ENCODE measurements at places on chromosomes 3 and 15.
A peak's percentile ranks its signal among the peaks of the same experiment; 100 is the strongest.

DNA sequence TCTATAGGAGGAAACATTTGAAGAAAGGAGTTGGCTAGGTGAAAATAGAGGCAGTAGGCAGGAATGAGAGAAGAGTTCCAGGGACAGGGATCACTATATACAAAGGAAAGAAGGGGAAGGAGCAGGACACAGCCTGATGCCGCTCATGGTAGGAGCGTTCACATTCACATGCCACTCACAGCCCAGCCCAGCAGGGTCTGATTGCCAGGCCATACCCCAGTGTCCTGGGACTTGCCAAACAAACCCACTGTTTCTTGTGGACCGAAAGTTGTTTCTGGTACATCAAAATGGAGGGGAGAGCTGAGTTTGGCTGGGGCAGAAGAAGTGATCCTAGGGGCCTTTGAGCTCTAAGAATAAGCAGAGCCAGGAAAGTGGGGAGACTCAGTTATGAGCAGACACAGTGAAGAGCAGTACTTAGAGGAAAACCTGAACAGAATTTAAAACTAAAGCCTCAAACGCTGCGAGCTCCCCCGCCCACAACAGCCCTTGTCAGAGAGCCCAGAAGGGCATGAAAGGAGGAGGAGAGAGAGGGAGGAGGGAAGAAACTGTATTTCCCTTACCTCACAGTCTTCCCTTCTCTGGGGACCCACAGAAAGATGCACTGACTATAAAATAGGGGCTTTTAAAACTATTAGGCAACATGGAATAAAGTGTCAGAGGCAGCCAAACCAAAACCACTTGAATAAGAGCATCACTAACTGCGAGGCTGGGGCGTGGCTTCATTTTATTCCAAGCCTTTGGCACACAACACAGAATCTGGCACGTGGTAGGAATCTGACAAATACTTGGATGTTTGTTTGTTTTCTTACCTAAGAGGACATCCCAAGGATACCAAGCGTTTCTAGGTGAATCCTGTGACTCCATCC lies 129.0 kb downstream of the RPL22L1 start:
- no peaks in the 10 kb centered on the region for H3K36me3 ChIP-seq
- no peak overlapping the region for H3K4me3 ChIP-seq
- no peak for DNase-seq
- H3K27me3 ChIP-seq: peaks cover 10% of the 10 kb centered on the region

- no peak for DNase-seq
- peaks cover 5% of the 10 kb centered on the region for H3K4me1 ChIP-seq
- peaks cover 28% of the 10 kb centered on the region for H3K36me3 ChIP-seq
- no peak overlapping the region for H3K4me3 ChIP-seq
- no peaks in the 10 kb centered on the region for H3K27me3 ChIP-seq
Observed at GRCh38 chr3:182904164-182904563, 76.2 kb downstream of the DCUN1D1 start.

DNA sequence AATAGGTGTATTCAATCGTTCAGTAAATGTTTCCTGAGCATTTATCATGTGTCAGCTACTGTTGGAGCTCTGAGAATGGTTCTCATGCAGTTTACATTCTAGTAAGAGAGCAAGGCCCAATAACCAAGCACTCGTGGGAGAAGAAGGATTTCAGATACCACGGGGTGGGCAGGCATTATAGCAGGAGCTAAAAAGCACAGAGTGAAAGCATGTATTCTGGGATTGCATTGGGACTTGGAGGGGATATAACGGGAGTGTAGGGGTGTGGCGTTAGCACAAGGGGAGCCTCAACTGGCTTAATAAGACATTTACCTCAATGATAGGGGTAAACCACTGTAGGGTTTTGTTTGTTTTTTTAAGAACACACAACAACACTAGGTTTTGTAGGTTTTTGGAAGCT lies 1.6 kb upstream of the SIAH2 start:
- H3K27me3 ChIP-seq: no peaks in the 10 kb centered on the region
- H3K4me3 ChIP-seq: peak overlapping the region; percentile 92
- no peak for DNase-seq
- H3K27ac ChIP-seq: peak overlapping the region; percentile 100
- H3K36me3 ChIP-seq: peaks cover 19% of the 10 kb centered on the region
- H3K4me1 ChIP-seq: peaks cover 37% of the 10 kb centered on the region

DNA sequence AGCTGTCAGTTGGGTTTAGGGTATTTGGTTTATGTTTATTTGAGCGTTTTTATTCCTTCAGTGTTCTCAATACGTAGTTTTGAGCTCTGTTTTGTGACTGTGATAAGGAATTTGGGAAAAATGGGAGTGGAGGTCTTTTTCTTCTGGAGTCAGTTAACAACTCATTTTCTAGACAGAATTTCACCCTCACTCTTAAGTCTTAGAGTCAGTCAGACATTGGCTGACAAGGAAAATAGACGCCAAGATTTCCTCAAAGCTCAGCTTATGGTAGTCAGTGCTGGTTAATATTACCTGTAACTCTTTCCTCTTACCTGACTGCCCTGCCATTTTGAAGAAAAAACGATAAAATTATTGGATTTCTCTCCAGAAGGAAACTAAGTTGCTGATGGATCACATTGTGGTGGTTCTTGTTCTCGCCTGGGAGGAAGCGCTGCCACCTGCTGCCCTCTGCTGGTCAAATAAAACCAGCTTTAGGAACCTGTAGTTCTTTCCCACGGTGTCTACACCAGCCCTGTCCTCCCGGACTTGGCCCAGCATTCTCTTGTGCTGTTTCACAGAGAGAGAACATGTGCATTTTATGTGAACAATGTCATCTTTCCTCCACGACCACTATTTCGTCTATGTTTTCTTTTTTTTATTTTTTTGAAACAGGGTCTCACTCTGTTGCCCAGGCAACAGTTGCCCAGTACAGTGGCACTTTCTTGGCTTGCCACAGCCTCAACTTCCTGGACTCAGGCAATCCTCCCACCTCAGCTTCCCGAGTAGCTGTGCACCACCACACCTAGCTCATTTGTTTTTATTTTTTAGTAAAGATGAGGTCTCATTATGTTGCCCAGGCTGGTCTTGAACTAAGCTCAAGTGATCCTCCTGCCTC lies 41.4 kb upstream of the UMPS start:
- H3K27me3 ChIP-seq: peaks cover 22% of the 10 kb centered on the region
- DNase-seq: peak; percentile 79
- peaks cover 4% of the 10 kb centered on the region for H3K4me1 ChIP-seq
- H3K27ac ChIP-seq: no peak overlapping the region
- H3K4me3 ChIP-seq: no peak overlapping the region

GRCh38 chr15:29132735-29133181 lies 136.9 kb downstream of the NSMCE3 start:
- no peak overlapping the region for H3K27ac ChIP-seq
- no peaks in the 10 kb centered on the region for H3K36me3 ChIP-seq
- H3K4me3 ChIP-seq: no peak overlapping the region
- no peaks in the 10 kb centered on the region for H3K27me3 ChIP-seq
- no peaks in the 10 kb centered on the region for H3K4me1 ChIP-seq

DNA sequence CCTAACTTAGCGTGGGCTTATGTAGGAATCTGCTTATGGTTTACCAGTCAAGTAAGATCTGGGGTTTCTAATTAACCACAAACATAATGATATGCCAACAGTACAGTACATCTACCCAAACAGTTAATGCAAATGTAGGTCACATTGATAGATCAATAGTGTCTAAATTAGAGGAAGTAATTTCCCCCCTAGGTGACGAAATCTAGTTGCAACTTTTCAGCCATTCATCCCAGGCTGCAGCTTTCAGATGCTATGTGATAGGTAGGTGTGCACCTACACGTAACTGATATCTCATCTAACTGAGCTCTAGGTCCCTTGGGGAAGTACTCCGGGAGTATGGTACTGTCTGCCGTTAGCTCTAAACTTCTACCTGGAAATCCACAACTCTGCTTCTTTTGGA lies 57.2 kb downstream of the CRTC3 start:
- peaks cover 53% of the 10 kb centered on the region for H3K4me1 ChIP-seq
- no peak overlapping the region for H3K27ac ChIP-seq
- H3K4me3 ChIP-seq: no peak overlapping the region

- H3K27ac ChIP-seq: no peak overlapping the region
- no peak overlapping the region for H3K4me3 ChIP-seq
- H3K27me3 ChIP-seq: peaks cover 48% of the 10 kb centered on the region
Observed at GRCh38 chr3:150984066-150984465, 11.5 kb upstream of the CLRN1 start.

DNA sequence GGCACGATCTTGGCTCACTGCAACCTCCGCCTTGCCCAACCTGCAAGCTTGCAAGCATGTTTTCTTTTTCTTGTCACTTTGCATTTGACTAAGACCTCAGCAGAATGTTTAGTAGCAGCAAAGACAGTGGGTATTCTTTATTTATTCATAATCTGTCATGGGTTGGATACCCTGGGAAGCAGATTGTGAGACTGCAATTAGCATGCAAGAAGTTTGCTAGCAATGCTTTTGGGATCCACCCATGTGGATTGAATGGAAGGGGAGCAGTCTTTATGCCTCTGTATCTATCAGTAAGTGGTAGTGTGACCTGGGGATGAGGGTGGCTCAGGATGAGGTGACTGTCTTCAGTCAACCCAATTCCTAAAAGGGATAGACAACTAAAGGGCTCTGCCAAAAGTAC lies 166.7 kb downstream of the RAP2B start:
- H3K27ac ChIP-seq: no peak overlapping the region
- H3K36me3 ChIP-seq: no peaks in the 10 kb centered on the region
- DNase-seq: no peak
- H3K4me3 ChIP-seq: no peak overlapping the region
- no peaks in the 10 kb centered on the region for H3K27me3 ChIP-seq
- peaks cover 2% of the 10 kb centered on the region for H3K4me1 ChIP-seq

- H3K4me1 ChIP-seq: peaks cover 44% of the 10 kb centered on the region
- H3K27ac ChIP-seq: peak overlapping the region; percentile 97
- H3K36me3 ChIP-seq: peaks cover 4% of the 10 kb centered on the region
- DNase-seq: no peak
- peaks cover 18% of the 10 kb centered on the region for H3K27me3 ChIP-seq
Observed at GRCh38 chr15:62059108-62059815, 985 bp downstream of the VPS13C start.

- no peak for DNase-seq
- peak overlapping the region; percentile 21 for H3K27ac ChIP-seq
- peaks cover 16% of the 10 kb centered on the region for H3K36me3 ChIP-seq
- H3K27me3 ChIP-seq: no peaks in the 10 kb centered on the region
- no peak overlapping the region for H3K4me3 ChIP-seq
Observed at GRCh38 chr15:40092979-40093869, 15.5 kb downstream of the BMF start.

GRCh38 chr3:10387881-10388609 lies 67.1 kb upstream of the SEC13 start:
- no peaks in the 10 kb centered on the region for H3K36me3 ChIP-seq
- DNase-seq: no peak
- H3K4me3 ChIP-seq: no peak overlapping the region
- H3K27ac ChIP-seq: no peak overlapping the region
- no peaks in the 10 kb centered on the region for H3K27me3 ChIP-seq

- H3K4me3 ChIP-seq: no peak overlapping the region
- H3K36me3 ChIP-seq: no peaks in the 10 kb centered on the region
- no peaks in the 10 kb centered on the region for H3K27me3 ChIP-seq
Observed at GRCh38 chr3:127275287-127275781, 12.5 kb downstream of the PRR20G start.

DNA sequence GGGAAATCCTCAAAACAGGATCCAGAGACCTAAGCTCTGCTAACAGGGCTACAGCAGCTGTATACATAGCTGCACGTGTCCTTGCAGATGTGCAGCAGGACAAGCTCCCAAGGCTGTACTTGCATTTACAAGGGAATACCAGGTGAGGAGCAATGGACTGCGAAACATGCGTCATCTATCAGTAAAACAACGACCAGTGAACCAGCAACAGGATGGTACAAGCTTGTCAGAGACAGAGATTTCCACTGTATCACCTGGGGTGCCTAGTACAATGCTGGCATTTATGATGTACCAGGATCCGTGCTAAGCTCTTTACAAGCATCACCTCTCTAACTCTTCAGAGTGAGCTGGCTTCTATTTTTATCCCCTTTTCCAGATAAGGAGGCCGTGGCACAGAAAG lies 227.3 kb downstream of the FOXP1 start:
- peaks cover 8% of the 10 kb centered on the region for H3K36me3 ChIP-seq
- peaks cover 1% of the 10 kb centered on the region for H3K27me3 ChIP-seq
- H3K27ac ChIP-seq: no peak overlapping the region
- peaks cover 37% of the 10 kb centered on the region for H3K4me1 ChIP-seq
- no peak for DNase-seq

DNA sequence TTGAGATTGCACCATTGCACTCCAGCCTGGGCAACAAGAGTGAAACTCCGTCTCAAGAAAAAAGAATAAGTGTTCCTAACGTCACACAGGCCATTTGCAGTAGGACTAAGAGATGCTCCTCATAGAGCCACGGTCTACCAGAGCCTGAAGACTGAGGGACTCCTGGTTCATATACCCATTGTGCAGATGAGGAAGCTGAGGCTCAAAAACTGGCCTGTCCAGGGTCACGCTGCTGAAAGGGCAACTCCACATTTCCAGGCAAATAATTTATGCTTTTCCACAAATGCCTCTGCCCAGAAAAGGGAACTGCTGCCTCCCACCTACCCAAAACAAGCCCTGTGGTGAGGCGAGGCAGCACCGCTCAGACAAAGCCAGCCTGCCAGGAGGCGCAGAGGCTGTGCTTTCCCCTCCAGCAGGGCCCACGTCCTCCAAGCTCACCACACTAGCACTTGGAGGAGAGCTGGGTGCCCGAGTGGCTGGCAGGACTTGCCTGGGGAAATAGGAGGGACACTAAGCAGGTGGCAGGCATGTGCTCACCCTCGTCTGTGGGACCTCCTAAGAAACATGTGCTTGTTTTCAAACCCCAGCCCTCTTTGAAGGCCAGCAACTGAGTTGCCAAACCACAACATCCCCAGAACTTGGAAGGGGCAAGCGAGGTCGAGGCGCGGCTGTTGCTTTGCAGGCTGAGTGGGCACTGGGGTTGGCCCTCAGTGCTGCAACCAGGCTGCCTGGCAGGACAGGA lies 195.6 kb downstream of the XXYLT1 start:
- no peaks in the 10 kb centered on the region for H3K36me3 ChIP-seq
- no peaks in the 10 kb centered on the region for H3K27me3 ChIP-seq
- no peak for DNase-seq
- H3K4me1 ChIP-seq: no peaks in the 10 kb centered on the region
- H3K4me3 ChIP-seq: no peak overlapping the region

DNA sequence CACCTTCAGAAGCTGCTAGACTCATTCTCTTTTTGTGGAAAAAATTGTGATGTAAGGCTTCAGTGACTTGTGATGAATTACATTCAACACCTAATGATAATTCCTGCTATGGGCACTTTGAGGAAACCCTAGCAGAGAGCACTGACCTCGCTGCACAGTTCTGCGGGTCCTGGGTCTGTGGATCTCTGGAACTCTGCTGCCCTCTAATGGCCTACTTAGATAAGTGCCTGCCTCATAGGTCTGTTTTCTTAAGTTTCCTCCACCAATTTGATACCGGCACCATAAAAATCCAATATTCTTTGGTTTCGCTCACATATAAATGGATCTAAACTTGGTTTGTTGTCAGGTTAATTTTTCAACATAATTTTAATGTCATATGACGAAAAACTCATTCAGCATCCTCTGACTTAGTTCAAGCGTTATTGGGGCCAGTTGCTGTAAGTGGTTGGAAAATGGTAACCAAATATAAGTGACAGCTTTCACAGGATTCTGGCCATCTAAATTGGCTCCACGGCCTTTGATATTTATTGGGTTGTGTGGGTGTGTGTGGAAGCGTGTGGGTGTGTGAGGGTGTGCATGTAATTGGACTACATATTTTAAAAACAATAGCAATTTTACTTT lies 10.4 kb downstream of the SLITRK3 start:
- peak; percentile 45 for DNase-seq
- no peaks in the 10 kb centered on the region for H3K27me3 ChIP-seq
- H3K4me3 ChIP-seq: no peak overlapping the region
- H3K4me1 ChIP-seq: no peaks in the 10 kb centered on the region
- no peak overlapping the region for H3K27ac ChIP-seq

- peaks cover 3% of the 10 kb centered on the region for H3K36me3 ChIP-seq
- peaks cover 2% of the 10 kb centered on the region for H3K27me3 ChIP-seq
- peak overlapping the region; percentile 17 for H3K4me3 ChIP-seq
- peak overlapping the region; percentile 79 for H3K27ac ChIP-seq
- H3K4me1 ChIP-seq: peaks cover 63% of the 10 kb centered on the region
- DNase-seq: peak; percentile 51
Observed at GRCh38 chr15:57777003-57777402, 70.5 kb downstream of the POLR2M start.
